Activated naive CD8-positive, alpha-beta T cell treated with anti-CD3 and anti-CD28 coated beads for 36 hours (primary cell): ENCODE measurements at places on chromosomes 6 and 20. TPM values are rescaled to one million over a fixed set of nuclear protein-coding genes. Genes with fewer than 3 reads are reported as not detected.

GRCh38 chr6:45640081-45640491 is 262.4 kb upstream of the SUPT3H start:
- H3K4me1 ChIP-seq: peaks cover 3% of the 10 kb centered on the region
- H3K4me3 ChIP-seq: no peak overlapping the region
- no peaks in the 10 kb centered on the region for H3K36me3 ChIP-seq
- H3K27ac ChIP-seq: no peak overlapping the region
- no peak for DNase-seq

GRCh38 chr6:34663831-34664255 is 32.7 kb downstream of the ILRUN start:
- H3K4me3 ChIP-seq: no peak overlapping the region
- H3K4me1 ChIP-seq: peaks cover 38% of the 10 kb centered on the region
- peak overlapping the region; percentile 16 for H3K27ac ChIP-seq
- H3K36me3 ChIP-seq: peaks cover 11% of the 10 kb centered on the region
- H3K27me3 ChIP-seq: no peaks in the 10 kb centered on the region

DNA sequence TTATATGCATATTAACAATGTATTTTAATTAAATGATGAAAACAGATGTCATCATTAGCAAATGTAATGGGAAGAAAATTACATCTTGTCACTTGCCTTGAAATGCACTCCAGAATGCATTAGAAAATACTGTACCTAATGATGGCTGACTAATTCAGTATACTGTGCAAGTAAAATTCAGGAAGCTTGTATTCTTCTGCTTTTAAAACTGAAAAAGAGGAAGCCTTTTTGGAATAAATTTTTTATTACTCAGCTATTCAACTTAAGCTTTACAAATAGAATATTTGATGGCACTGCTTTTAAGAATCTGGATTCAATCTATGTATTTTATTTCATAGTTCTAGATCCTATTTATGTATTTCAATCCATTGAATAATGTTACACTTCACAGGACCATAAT is 195.5 kb downstream of the RIMS1 start:
- H3K4me3 ChIP-seq: no peak overlapping the region
- H3K27me3 ChIP-seq: no peaks in the 10 kb centered on the region
- DNase-seq: no peak
- H3K27ac ChIP-seq: no peak overlapping the region
- no peaks in the 10 kb centered on the region for H3K4me1 ChIP-seq

- no peak overlapping the region for H3K4me3 ChIP-seq
- no peaks in the 10 kb centered on the region for H3K4me1 ChIP-seq
- H3K27me3 ChIP-seq: peaks cover 10% of the 10 kb centered on the region
- no peak overlapping the region for H3K27ac ChIP-seq
Observed at GRCh38 chr6:160305926-160306713, 42.1 kb upstream of the SLC22A3 start.

DNA sequence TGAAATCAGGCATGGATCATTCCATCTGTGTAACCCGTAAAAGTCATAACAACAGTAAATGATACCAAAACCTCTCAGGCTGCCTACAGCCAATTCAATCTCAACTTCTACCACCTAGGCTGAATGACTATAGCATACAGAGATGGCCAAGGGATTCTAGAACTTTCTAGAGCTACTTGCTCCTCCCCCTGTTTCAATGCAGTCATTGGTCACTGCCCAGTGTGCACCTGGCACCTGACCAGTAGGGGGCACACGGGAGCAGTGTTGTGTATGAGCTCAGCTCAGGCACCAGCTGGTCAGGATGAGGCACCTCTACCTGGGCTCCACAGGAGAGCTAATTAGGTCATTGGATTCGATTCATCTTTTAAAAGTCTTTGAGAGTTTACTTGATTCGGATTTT is 86.2 kb downstream of the PLEKHG1 start:
- no peaks in the 10 kb centered on the region for H3K27me3 ChIP-seq
- no peaks in the 10 kb centered on the region for H3K4me1 ChIP-seq
- H3K27ac ChIP-seq: no peak overlapping the region

- no peak for DNase-seq
- peaks cover 3% of the 10 kb centered on the region for H3K27me3 ChIP-seq
- peak overlapping the region; percentile 77 for H3K4me3 ChIP-seq
- H3K27ac ChIP-seq: no peak overlapping the region
Observed at GRCh38 chr20:39050555-39050902, 88.4 kb downstream of the DHX35 start.

GRCh38 chr20:58078741-58079522 is 149.5 kb downstream of the ANKRD60 start:
- peaks cover 2% of the 10 kb centered on the region for H3K4me1 ChIP-seq
- H3K27ac ChIP-seq: no peak overlapping the region
- H3K4me3 ChIP-seq: no peak overlapping the region
- no peak for DNase-seq

- H3K36me3 ChIP-seq: peaks cover 5% of the 10 kb centered on the region
- no peak for DNase-seq
- H3K27me3 ChIP-seq: no peaks in the 10 kb centered on the region
- no peak overlapping the region for H3K4me3 ChIP-seq
- H3K4me1 ChIP-seq: peaks cover 16% of the 10 kb centered on the region
- peak overlapping the region; percentile 56 for H3K27ac ChIP-seq
Observed at GRCh38 chr20:46350201-46350985, 42.1 kb upstream of the CDH22 start.

GRCh38 chr6:76706631-76707030 is 634.2 kb upstream of the IMPG1 start:
- H3K27me3 ChIP-seq: no peaks in the 10 kb centered on the region
- H3K4me1 ChIP-seq: no peaks in the 10 kb centered on the region
- DNase-seq: no peak
- no peak overlapping the region for H3K4me3 ChIP-seq

CDH4 gene
- 0.06 TPM for total RNA-seq

SLC13A3 gene
- total RNA-seq: not detected

TMX4 gene
- total RNA-seq: 23.6 TPM
